ENCODE measurements at places on chromosomes 3 and 15.

GRCh38 chr3:52870471-52870870, 26.9 kb downstream of the STIMATE start:
- no peak for DNase-seq

- no peak for DNase-seq
Measured at GRCh38 chr15:35102186-35102585, 17.1 kb upstream of the NANOGP8 start.

DNA sequence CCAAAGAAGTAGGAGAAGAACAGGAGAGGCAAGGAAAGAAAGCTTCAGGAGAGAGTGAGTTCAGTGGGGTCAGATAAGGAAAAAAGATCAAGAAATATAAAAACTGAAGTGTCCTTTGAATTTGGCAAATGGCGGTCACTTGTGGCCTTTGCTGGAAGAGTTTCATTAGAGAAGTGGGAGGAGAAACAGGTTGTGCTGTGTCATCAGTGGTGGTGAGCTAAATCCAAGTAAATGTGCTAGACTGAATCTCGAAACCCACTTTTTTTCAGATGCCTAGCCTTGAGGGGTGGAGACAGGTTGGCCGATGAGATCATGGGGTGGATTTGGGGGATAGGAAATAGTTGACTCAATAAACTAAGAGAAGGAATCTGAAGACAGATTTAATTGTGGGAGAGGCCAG, 43.7 kb downstream of the CHRD start:
- peak; percentile 34 for DNase-seq

DNA sequence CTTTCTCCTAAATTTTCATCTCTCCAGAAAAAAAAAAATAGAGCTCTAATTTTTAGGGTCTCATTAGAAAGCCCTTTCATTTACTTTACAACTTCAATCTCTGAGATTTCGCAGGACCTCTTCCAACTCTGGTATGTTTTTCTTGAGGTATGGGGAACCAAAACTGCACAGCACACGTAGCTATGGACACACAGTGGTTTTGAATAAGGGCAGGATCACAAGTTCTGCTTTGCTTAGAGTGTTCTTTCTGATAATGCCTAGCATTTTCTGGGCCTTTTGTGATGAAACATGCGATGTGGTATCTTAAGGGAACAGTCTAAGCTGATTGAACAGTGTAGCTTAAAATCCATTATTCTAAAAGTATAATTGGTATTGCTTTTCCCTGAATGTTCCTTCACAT, 25.3 kb downstream of the ZNF592 start:
- peak; percentile 53 for DNase-seq

GRCh38 chr3:105594219-105594618, 227.5 kb downstream of the ALCAM start:
- DNase-seq: no peak

GRCh38 chr15:85639752-85640381, 154.9 kb downstream of the KLHL25 start:
- peak; percentile 38 for DNase-seq

GRCh38 chr3:43764056-43764455, 73.3 kb downstream of the ABHD5 start:
- DNase-seq: no peak

DNA sequence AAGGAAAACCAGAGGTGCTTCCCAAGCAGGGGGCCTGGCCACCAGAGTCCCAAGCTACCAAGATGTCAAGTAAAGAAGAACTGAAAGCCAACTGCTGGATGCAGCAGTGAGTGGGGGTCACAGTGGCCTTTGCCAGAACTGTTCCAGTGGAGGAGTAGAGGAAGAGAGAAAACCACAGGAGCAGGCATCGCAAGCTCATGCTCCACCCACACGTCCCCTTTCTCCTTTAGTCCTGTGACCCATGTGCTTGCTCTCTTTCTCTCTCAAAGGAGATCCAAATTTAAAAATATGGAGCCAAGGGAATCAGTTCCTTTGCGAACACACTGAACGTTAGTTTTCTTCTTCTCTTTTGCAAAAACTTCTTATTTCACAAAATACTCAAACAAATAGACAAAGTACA, 12.4 kb upstream of the ABHD2 start:
- DNase-seq: peak; percentile 39

DNA sequence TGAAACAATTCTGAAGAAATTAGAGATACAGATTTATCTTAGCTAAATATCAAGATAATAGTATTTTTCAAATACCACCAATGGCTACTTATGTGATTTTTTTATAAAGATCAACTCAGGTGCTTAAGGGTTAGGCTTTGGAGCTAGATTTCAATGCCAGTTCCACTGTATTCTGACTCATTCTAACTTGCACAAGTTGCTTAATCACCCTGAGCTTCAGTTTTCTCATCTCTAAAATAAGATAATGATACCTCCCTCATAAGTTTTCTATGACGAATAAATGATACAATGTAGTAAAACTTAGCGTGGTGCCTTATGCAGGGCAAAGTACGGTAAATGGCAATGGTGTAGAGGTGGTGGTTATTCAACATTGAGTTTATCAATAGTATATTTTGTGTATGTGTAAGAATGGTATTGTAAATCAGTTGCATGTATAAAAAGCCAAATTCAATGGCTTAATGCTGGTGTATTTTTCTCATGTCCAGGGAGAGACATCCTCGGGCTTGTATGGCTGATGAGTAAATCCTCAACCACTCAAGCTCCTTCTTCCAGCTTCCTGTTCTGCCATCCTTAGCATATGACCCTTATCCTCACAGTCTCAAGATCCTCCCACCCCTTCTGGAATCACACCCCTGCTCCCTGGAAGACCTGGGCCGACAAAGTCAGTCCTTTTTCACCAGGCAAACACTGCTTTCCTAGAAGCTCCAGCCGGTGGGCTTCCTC, 505.9 kb upstream of the CFAP20DC start:
- DNase-seq: peak; percentile 40

DNA sequence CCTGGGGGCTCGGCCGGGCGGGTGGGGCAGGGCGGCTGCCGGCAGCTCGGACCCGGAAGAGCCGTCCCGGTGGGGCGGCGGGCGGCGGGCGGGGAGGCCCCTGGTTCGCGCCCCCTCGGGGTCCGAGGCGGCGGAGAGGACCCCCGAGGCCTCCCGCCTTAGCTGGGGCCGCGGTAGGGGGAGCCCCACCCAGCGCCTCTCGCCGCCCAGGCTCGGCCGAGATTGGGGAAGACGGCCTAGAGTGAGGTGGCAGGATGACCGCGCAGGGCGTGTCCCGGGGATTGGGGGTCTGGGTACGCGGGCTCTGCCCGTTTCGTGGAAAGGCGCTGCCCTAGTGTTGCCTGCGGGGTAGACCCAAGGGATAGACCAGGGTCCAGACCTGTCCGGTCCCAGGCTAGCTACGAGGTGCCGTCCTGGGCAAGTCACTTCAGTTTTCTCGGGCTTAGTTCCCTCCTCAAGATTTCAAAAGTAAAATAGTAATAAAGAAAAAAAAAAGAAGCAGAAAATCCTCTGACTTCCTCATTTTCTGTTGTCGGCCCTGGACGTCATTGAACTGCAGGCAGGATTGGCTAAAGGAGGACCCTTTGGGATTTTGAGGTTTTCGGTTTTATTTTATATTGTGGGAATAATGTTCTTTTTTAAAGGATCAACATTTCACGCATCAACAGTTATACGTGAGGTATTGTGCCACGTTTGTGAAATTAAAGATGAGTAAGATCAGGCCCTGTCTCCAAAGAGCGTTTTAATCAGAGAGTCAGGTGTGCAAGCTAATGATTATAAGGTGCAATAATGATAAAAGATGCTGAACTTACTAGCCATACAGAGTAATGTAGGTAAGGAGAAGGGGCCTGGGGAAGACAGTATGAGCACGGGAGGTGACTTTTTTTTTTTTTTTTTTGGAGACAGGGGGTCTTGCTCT, 679 bp downstream of the IQGAP1 start:
- DNase-seq: peak; percentile 94

DNA sequence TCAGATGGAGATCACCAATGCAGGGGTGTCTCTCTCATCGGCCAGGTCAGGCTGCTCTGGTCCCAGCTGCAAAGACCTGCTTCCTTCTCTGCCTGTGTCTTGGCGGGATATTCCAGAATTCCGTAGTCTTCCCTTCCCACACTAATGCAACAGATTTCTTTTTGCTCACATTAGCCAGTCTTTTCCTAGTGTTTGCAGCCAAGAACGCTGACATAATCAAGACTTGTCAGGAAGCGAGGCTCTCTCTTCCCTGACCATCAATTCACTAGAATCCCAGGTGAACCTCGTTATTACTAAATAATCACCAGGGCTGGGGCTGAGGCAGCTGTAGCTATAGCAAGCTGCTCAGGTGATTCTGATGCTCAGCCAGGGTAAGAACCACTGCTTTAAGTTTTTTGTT, 43.2 kb upstream of the ACKR4 start:
- DNase-seq: no peak

GRCh38 chr3:47747558-47747957, 34.1 kb downstream of the SMARCC1 start:
- DNase-seq: no peak

GRCh38 chr3:149542375-149543312, 68.1 kb downstream of the TM4SF4 start:
- no peak for DNase-seq

GRCh38 chr15:34847598-34847997, 52.2 kb upstream of the ACTC1 start:
- peak; percentile 24 for DNase-seq

- no peak for DNase-seq
Measured at GRCh38 chr15:73585871-73586654, 47.1 kb downstream of the NPTN start.

Data from suppressor macrophage treated with lipopolysaccharide for 1 hour (primary cell).